ENCODE measurements at places on chromosomes 1 and 21.
A peak's percentile ranks its signal among the peaks of the same experiment; 100 is the strongest.

DNA sequence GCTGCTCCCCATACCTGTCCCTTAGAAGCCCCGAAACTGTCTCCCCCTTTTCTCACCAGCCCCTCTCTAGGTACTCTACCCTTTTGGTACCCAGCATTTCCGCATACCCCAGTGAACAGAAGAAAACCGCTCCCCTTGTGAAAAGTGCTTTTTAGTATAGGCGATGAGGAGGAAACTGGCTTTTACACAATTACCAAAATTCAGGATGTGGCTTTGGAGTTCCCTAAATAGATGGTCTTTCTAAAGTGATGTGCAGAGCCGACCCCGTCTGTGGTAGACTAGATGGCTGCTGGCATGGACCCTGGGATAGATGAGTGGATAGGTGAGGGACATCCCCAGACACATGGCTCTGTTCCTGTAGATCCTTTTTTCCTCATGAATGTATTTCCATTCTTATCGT, 2.6 kb upstream of the PER3 start:
- DNase-seq, result no peak

DNA sequence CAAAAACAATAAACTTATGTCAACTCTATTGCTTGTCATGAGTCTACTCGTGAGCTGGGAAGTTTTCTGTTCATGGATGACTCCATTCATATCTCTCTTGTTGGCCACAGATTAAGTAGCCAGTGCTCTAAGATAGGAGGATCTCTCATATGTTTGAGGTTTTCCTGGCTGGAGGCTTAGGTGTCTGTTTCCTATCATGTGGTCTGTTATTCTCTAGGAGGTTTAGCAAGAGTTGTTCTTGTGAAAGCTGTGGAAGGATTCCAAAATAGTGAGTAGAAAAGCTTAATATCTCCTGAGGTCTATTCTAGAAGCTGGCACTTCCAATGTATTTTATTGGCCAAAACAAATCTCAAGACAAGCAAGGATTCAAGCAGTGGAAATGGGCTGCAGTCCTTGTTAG, 5.8 kb upstream of the KRTAP20-2 start:
- DNase-seq, result no peak

GRCh38 chr1:23283667-23284602, 60.1 kb downstream of the HNRNPR start:
- DNase-seq, result peak; percentile 74

- DNase-seq, result no peak
Observed at GRCh38 chr1:14597343-14598006, 1.0 kb upstream of the KAZN start.

DNA sequence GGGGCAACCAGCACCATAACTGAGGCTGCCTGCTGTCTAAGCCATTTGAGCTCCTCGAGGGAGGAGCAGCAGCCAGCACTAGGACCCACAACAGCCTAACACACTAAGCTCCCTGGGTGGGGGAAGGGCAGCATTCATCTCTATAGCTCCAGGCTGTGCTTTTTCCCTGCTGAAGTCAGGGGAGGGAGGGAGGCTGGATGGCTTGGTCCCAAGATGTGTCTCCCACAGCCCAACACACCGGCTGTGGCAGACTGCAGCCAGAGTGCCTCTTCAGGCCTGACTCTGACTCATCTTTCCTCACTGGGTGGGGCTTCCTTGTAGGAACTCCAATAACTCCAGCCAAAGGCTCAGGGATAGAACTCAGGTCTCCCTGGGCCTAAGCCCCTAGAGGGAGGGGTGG, 296.3 kb downstream of the PRDM2 start:
- DNase-seq, result no peak

- DNase-seq, result no peak
Observed at GRCh38 chr1:205917466-205918238, 25.6 kb downstream of the SLC26A9 start.

GRCh38 chr1:209497729-209498128, 85.8 kb upstream of the CAMK1G start:
- no peak for DNase-seq

DNA sequence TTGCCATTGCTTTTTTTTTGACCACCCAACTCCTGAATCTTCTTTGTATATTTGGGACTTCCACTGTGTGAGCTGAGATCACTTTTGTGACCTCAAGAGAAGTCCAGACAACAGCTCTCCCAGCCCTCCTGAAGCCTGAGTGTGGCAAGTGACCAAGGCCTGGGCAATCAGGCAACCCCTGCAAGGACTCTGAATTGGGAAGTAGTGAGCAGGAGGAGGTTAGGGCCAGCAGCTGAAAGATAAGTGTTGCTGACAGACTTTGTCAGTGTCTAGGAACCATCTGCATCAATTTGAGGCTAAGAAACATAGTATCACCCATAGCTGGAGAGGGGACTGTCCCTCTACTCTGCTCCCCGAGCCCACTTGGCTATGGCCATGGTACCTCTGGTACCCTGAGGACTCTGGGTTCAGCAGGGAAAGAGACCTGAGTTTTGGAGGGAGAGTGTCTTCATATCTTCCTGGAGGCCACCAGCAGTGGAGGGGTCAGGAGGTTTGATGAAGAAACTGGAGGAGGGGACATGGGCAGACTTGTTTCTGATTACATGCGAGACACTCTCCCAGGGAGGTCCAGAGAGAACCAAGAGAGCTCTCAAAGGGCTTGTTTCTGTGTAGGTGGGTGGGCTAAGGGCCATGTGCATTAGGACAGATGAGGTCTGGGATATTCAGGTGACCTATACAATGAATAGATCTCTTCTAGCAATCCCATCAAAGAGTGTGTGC, 147.0 kb upstream of the DNAH14 start:
- no peak for DNase-seq

DNA sequence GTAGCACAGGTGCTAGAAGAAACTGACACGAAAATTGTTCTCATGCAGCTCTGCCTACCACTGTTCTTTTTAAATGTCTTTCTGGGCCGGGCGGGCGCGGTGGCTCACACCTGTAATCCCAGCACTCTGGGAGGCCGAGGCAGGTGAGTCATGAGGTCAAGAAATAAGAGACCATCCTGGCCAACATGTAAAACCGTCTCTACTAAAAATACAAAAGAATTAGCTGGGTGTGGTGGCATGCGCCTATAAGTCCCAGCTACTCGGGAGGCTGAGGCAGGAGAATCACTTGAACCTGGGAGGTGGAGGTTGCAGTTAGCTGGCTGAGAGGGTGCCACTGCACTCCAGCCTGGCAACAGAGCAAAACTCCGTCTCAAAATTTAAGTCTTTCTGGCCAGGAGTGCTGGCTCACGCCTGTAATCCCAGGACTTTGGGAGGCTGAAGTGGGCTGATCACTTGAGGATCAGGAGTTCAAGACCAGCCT, 947 bp upstream of the RIT1 start:
- no peak for DNase-seq

GRCh38 chr1:158155673-158156072, 25.0 kb upstream of the CD1D start:
- DNase-seq, result no peak

DNA sequence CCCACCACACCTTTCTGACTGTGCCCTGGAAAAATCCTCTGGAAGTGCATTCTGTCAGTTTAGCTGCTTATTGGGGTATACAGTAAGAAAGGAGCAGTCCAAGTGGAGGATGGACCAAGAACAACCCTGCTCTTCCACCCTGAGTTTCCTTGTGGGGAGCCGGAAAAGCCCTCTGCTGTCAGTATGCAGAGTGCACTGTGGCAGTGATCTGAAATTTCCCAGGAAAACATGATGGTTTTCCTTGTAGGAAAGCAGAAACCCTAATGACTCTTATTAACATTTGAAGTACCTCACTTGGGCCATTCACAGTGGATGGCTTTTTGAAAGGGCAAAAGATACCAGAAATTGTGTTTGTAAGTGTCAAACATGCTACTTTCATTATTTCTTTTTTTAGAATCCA, 20.5 kb downstream of the ELAVL4 start:
- DNase-seq, result no peak

DNA sequence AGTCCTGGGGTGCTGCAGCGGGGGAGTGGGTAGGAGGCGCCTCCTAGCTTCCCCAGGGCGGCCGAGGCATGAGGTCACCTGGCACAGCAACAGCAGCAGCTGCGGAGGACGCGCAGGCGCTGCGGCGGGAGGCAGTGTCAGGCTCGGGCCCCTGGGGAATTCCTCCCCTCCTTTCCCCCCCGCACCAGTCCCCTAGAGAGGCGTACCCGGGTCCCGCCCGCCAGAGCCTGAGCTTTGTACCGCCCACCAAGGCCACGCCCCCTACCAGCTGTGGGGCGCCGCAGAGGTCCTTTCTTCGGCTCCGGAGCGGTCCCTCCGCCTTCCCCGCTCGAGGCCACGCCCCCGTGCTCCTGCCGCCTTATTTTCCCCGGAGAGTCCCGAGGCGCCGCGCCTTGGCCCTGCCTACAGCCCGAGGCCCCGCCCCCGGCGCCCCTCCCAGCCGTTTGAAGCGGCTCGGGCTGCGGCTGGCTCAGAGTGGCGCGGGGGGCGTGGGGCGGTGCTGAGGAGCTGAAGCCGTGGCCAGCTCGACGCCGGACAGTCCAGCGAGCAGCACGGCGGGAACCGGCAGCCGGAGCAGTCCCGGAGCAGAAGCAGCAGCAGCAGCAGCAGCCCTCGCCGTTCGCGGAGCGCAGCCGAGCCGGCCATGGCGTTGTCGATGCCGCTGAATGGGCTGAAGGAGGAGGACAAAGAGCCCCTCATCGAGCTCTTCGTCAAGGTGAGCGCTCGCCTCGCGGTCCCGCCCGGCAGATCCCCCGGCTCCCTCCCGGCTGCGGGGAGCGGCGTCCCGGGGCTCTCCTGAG, at the start of gene CLIC4:
CLIC4 (plus strand) TSS at position 537 of the 800 bp plus-strand sequence; CDS start at position 644, 107 bp downstream.
- DNase-seq, result peak; percentile 98

- DNase-seq, result no peak
Observed at GRCh38 chr1:151843398-151843797, 3.8 kb upstream of the C2CD4D start.

DNA sequence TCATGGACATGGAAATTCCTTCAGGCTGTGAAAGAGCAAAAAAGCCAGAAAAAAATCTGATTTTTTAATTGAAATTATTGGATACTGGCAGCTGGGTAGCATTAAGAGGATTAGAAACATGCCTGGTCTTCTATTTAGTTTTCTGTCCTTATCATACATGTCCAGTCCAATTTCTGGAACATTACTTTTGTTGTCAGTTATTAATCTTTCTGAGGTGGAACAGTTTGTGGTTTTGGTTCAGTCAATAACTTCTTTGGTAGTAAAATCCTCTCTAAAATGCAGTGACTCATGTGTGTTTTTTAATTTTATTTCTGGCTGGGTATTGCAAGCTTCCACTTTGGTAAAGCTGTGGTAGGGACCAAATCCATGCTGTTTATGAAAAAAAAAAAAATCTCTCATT, 687.0 kb upstream of the ADGRL2 start:
- peak; percentile 18 for DNase-seq

GRCh38 chr1:150798525-150798924, 9.5 kb downstream of the CTSK start:
- no peak for DNase-seq

DNA sequence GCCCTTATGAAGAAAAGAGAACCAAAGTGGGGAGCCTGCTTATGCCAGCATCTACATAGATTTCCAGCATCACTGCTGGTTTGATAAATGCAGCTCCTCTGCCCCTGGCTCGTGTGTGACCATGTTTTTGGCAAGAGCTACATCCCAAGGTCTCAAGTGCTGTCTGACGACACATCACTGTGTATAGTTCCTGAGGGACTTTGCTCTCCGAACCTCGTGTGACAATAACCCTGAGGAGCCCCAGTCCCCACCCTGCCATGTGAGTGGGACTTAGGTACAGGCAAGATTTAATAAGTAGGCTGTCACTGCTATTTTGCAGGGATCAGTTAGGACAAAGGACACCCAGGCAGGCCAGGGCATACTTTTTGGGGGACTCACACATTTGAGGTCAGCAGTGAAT, 28.8 kb upstream of the RERE start:
- DNase-seq, result no peak

DNA sequence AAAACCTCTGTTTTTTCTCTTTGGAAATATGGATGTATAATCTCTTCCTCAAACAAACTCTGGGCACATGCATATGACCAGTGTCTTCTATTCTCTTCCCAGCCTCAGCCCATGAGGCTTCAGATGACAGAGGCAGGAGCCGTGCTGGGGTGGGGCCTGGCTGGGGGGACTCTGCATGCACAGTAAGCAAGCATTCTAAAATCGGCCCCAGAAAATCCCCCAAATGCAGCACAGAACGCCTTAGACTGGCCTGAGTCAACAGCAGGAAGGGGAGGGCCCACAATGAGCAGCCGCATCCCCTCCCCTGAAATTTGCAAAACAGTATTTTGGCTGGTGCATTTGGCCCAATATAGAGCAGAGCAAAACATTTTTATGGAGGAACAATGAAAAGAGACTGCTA, 47.8 kb downstream of the ITPKB start:
- no peak for DNase-seq

GRCh38 chr1:27509127-27510080, 19.4 kb upstream of the WASF2 start:
- no peak for DNase-seq

DNA sequence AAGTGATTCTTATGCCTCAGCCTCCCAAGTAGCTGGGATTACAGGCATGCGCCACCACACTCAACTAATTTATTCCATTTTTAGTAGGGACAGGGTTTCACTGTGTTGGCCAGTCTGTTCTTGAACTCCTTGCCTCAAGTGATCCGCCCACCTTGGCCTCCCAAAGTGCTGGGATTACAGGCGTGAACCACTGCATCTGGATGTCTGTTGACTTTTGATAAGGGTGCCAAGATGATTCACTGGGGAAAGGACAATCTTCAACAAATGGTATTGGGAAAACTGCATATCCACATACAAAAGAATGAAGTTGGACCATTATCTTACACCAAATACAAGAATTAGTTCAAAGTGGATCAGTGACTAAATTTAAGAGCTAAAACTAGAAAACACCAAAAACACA, 19.8 kb downstream of the RO60 start:
- no peak for DNase-seq

DNA sequence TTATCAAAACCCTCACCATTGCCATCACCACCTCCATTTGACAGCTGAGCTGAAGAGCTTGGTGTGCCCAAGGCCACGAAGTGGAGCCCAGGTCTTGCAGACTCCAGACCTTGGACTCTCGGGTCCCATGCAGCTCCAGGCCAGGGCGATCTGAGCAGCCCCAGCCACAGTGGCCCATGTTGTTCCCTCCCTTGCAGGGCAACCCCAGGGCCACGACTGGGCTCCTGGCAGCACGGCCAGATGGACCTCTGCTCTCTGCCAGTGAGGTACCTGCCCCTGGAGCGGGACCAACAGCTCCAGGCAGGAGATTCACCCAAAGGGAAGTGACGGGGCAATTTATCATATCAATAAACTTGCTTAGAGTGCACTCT, 182.7 kb upstream of the VAMP3 start:
- DNase-seq, result no peak

DNA sequence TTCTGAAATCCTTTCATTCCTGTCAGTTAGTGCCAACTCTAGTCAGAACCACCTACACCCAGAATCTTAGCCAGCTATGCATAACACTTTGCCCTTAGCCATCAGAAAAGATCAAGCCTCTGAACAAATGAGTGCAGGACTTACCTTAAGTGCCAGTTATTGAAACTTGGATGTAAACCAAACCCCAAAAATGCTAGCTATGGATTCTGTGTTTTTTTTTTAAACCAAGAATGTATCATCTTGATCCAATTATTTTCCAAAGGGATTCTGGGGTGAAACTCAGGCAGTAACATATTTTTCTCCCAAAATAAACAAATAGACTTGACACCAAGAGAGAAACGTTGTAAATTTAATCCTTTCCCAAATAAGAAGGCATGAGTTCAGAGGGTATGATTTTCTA, 538.6 kb upstream of the ADAMTS5 start:
- peak; percentile 76 for DNase-seq

GRCh38 chr1:70552662-70553566, 141.8 kb downstream of the CTH start:
- no peak for DNase-seq

- no peak for DNase-seq
Observed at GRCh38 chr1:219927956-219928790, at the start of gene SLC30A10. Gene SLC30A10 (minus strand): TSS chr1:219928557. CDS start chr1:219928440, 117 bp downstream.

GRCh38 chr1:96472471-96472870, 249.1 kb upstream of the PTBP2 start:
- DNase-seq, result no peak

All from HFFc6 (cell line).